ENCODE measurements at places on chromosomes 5 and 9.
A peak's percentile ranks its signal among the peaks of the same experiment; 100 is the strongest.

DNA sequence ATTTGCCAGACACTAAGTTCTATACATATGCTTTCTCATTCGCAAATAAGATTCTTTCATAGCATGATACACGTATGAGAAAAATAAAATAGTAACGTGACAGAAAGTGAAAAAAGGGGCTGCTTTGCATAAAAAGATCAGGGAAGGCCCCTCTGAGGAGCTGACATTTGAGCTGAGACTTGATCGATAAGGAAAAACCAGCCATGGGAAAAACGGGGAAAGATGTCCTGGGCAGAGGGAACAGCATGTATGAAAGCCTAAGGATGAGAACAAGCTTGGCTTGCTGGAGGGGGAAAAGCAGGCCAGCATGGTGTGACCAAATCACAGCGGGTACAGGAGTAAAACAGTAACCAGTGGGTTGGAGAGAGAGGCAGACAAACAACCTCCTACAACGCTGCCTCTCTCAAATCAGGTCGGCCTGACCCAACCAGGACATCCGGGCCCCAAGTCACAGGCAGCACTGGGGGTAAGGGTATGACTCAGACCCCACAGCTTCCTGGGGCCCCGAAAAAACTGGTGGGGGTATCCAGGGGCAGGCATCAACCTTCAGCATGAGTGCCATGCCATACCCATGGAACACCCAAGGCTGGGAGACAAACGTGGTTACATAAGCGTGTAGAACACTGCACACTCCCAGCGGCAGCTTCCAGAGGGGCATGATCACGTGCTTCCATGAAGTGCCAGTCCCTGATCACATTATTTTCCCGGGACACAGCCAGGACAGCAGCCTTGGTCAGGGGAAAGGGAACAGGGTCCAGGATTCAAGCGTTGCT lies 2.2 kb downstream of the TNIP1 start:
- peak; percentile 90 for DNase-seq

DNA sequence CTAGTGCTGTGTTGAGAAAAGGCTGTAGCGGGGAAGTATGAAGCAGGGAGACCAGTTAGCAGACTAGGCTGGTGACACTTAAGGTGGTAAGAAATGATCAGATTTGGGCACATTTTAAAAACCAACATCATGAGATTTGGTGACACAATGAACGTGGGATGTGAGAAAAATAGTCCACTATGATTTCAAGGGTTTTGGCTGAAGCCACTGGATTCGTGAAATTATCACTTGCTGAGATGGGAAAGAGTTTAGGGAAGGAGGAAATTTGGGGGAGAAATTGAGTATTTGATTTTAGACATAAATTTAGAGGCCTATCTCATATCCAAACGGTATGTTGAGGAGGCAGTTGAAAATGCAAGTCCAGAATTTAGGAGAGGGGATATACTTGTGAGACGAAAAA lies 23.1 kb downstream of the SKP2 start:
- DNase-seq = no peak

GRCh38 chr5:148887123-148887881 lies 60.9 kb downstream of the ADRB2 start:
- DNase-seq = peak; percentile 2

GRCh38 chr9:2790466-2790865 lies 53.4 kb downstream of the PUM3 start:
- DNase-seq = no peak

GRCh38 chr5:100496296-100496695 lies 38.9 kb upstream of the FAM174A start:
- DNase-seq = no peak

GRCh38 chr5:64678374-64678773 lies 11.9 kb upstream of the SHISAL2B start:
- DNase-seq = no peak

- DNase-seq = no peak
Measured at GRCh38 chr5:88879724-88880123, 3.3 kb downstream of the MEF2C start.

GRCh38 chr5:23405316-23406068 lies 101.9 kb upstream of the PRDM9 start:
- no peak for DNase-seq

- DNase-seq = no peak
Measured at GRCh38 chr5:62684310-62684709, 105.7 kb downstream of the LRRC70 start.

DNA sequence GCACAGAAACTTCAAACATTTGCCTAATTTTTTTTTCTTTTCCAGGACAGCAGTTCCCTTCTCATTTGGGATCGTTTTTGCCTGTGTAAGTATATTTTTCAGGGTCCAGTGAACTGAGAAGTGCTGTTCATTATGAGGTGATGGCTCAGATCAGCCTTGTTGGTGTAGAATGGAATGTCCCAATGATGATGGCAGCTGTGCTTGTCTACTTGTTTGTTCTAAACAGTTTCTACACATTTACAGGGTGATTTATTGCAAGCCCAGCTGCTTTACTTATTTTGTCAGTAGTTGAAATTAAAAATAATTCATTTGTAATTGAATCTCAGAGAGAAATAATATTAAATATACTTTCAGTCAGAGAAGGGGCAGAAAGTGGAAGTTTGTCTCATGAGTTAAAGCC lies 337.6 kb upstream of the SEMA6A start:
- DNase-seq = no peak

GRCh38 chr5:17185773-17186172 lies 31.7 kb upstream of the BASP1 start:
- DNase-seq = no peak

GRCh38 chr9:95494416-95495371 lies 22.1 kb downstream of the PTCH1 start:
- DNase-seq = peak; percentile 75

- no peak for DNase-seq
Measured at GRCh38 chr9:69583645-69584234, 88.4 kb downstream of the APBA1 start.

DNA sequence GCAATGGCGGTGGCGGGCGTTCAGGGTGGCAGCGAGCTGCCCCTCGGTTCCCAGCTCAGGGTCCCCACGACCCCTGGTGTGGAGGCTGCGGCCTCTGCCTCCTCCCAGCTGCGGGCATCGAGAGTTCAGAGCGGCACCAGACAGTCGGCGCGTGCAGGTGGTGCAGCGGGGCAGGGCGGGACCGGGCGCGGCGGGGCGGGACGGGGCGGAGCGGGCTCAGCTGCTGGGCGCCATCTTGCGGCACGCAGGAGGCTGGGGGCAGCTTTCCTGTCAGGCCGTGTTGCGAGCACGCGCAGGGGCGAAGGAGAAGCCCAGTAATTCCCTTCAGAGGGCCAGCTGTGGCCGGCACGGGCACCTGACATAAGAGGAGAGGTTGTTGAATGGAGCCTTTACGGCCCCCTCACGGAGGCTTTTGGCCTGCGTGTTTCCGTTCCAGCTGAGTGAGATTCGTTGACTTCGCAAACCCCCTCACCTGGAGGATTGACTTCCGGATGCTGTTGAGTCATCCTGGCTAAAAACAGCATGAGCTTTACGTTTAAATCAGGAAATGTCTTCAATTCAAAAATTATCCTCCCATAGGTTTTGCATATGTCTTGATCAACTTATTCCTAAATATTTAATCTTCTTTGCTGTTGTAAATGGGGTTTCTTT lies 587 bp downstream of the C5orf47 start:
- DNase-seq = no peak

DNA sequence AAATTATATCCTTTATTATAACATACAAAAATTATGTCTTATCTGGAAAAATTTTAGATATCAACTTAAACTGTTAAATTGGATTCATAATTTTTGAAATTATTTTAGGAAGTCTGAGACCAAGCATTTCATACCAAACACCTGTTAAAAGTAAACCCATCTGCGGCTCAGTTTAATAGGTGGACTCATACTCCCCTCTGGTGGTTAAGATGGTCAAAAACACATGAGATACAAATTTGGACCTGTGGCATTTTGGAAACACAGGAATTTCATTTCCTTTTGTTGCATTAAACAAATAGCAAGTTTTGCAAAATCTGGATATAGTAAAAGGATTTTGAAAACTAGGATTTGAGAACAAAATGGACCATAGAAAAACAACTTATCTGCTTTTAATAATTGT lies 53.7 kb downstream of the RGMB start:
- DNase-seq = peak; percentile 15

GRCh38 chr5:100609594-100609993 lies 74.4 kb downstream of the FAM174A start:
- peak; percentile 12 for DNase-seq

- DNase-seq = no peak
Measured at GRCh38 chr9:121889990-121890563, 203.0 kb downstream of the TTLL11 start.

DNA sequence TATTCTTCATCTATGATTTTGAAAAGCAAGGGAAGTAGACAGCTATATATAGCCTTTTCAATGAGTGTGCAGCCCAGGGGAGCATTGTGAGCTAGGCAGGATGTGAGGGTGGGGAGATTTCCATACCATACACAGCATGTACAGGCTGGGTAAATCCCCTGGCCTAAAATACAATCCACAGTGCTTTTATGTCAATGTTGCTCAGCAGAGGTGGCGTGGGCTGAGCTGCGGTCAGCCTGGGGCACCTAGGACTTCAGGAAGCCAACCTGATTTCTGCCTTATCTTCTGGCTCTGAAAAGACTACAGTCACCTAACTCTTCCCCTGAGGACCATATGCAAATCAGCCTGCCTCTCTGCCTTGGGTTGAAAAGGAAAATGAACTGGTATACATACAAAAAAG lies 6.3 kb upstream of the GARIN3 start:
- peak; percentile 89 for DNase-seq

GRCh38 chr5:139116100-139116655 lies 82.0 kb downstream of the SIL1 start:
- no peak for DNase-seq

DNA sequence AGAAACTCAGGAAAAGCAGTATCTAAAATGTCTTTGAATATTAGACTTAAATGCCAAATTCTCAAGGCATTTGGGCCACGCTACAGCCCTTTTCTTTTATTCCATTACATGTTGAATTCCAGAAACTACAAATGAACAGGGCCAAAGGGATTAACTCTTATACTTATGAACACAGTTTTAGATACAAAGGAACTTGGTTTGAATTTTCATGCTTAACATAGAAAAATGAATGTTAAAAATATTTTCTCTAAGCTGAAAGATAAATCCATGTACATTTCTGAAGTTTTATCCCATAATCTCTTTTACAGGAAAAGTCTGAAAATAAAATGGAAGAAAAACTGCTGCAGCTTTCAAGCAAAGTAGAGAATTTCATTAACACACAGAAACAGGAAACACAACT lies 56.8 kb downstream of the FAM81B start:
- no peak for DNase-seq

DNA sequence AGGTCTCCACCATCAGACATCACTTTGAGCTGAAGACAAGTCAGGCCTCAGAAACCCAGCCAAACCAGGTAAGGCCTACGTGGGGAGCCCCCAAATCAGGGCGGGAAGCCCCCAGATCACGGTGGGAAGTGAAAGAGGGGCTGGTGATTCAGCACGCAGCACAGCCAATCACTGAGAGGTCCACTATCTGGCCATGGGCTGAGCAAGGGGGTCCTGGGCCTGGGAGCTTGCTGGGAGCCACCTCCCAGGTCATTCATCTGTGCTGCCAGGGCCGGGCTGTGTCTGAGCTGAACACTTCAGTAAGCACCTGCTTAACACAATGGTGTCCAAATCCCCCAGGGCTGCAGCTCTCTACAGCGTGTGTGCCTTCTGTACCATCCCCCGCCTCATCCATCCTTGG lies 15.5 kb downstream of the MED10 start:
- DNase-seq = no peak

DNA sequence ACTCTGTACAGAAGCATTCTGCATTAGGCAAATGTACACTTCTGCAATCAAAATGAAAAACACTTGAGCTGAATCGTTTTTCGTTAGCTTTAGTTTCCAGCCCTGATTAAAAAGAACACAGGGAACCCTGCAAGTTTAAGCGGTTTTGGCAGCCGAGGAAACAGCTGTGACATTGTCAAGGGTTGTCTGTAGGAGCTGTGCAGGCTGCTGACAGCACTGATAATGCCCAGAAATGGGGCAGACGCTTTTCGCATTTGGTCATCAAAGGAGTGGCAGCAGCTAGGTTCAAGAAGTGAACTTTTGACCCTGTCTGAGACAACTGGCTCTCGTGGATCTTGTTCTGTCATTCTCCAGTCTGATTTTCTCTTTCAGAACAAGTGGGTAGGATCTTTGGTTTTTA lies 165.6 kb upstream of the CCDC152 start:
- no peak for DNase-seq

- no peak for DNase-seq
Measured at GRCh38 chr9:86350006-86350760, 4.0 kb downstream of the TUT7 start.

- no peak for DNase-seq
Measured at GRCh38 chr5:5183189-5183699, 43.1 kb downstream of the ADAMTS16 start.

DNA sequence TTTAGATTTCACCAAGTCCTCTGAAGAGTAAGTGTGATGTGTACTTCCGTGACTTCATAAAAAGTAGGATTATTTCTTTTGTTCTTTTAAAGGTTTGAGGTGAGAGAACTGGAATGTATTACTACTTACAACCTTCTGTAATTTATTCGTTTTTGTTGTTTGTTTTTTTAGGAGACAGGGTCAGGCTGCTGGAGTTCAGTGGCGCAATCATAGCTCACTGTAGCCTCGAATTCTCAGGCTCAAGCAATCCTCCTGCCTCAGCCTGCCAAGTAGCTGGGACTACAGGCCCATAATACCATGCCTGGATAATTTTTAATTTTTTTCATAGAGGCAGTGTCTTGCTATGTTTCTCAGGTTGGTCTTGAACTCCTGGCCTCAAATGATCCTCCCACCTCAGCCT lies 68.3 kb upstream of the RETREG1 start:
- DNase-seq = no peak

GRCh38 chr5:173972607-173972924 lies 16.4 kb upstream of the C5orf47 start:
- no peak for DNase-seq

DNA sequence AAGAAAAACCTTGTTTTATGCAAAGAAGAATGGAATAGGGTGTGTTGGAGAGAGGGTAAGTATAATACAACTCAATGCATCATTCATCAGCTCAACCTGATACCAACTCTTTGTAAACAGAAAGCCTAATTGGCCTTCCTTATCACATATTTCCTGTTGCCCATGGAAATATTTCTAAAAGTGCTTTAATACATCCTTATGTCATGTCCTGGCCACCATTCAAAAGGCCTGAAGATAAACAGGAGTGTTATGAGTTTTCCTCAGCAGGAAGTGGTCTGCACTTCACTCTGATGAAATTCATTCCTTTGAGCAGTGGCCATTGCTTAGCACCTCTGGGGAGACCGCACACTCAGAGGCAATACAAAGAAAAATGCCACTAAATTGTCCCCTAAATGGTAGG lies 511.2 kb downstream of the SEMA5A start:
- no peak for DNase-seq

- no peak for DNase-seq
Measured at GRCh38 chr5:138725153-138725817, 27.9 kb upstream of the CTNNA1 start.

GRCh38 chr5:31131381-31131891 lies 62.0 kb upstream of the CDH6 start:
- no peak for DNase-seq

GRCh38 chr5:126972062-126972895 lies 58.1 kb downstream of the MARCHF3 start:
- peak; percentile 23 for DNase-seq

DNA sequence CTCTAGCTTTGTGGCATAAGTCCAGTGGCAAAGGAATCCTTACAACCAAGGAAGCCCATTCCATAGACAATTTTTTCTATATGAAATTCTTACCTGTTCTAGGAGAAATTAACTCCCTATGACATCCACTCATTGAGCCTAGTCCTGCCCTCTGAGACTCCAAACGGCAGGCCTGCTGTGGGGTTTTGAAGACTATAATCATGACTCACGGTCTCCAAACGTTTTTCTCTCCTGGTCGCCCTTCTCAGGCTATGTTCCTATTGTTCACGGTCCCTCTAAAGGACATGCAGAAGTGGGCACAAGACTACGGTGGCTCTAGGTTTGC lies 611 bp downstream of the EXOSC3 start:
- no peak for DNase-seq

Data from activated CD4-positive, alpha-beta T cell treated with anti-CD3 and anti-CD28 coated beads, Interleukin-2, Interleukin-4, amounts not matched to agents 100 ng/mL and 50 ng/mL, durations not matched to agents 16 hours and 8 hours (primary cell).